Stimulated activated naive CD8-positive, alpha-beta T cell treated with anti-CD3 and anti-CD28 coated beads, Interleukin-15, Interleukin-2, amounts not matched to agents 100 U/mL and 50 U/mL, for 24 hours (primary cell): ENCODE measurements at places on chromosomes 2 and 18.

DNA sequence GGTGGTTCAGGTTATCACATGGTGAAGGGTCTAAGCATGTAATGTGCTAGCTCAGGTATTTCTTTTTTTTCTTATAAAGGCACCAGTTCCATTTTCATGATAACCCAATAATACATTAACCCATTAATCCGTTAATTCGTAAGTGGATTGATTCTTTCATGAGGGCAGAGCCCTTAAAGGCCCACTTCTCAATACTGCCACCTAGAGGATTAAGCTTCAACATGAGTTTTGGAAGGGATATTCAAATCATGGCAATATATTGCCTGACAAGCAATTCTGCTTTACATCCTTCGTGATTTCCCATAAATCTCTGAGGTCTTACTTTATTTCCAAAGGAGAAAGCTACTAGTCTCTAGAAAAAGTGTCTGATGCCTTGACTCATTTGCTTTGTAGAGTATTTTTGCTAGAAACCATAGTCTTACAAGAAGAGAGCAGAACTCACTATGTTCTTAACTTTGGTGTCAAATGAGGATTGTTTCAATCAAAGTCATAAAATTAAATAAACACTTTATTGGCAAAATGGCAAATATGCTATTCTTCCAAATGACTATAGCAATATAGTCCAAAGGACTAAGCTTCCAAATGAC lies 271.3 kb downstream of the KCNS3 start:
- no peak for DNase-seq

DNA sequence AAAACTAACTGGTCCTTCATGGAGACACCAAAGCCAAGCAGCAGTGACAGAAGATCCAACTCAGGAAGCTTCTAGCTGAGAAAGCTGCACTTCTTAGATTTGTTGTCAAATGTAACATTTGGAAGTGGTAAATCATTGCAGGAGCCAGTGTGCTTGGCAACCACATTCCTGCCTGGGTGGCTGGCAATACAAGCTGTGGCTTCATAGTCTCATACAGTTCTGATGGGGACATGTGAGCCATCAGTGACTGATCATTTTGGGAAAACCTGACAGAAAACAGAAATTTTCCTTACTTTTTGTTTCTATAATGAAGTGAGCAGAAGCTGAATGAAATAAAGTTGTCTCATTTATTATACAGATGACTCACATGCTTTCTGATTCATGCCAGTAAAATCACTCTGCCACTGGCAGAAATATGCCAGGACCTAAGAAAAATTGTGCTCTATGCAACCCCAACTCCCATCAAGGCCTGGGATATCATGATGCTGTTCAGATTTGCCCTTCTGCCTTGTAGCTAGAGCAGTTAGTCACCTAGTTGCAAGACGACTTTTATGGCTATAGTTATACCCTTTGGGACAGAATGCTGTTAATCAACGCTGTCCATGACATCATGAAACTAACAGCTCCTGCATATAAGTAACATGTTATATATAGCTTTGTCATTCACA lies 508.1 kb downstream of the ADCYAP1 start:
- DNase-seq: no peak

DNA sequence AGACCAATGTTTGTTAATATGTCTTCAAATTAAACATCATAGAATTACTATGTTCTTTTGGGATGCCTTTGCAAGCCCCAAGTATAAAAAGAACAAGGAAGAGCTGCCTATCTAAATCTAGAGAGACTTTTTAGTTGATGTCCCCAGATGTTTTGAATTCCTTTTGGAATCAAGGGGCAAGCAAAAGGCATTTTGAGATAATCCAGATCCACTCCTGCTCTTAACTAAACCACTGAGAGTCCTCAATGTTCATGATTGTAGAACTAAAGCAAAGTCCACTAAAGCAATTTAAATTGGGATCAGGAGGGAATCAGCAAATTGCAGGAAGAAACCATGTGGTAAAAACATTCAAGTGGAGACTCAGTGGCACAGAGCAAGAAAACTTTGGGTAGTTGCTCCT lies 558.5 kb upstream of the VRK2 start:
- DNase-seq: no peak

DNA sequence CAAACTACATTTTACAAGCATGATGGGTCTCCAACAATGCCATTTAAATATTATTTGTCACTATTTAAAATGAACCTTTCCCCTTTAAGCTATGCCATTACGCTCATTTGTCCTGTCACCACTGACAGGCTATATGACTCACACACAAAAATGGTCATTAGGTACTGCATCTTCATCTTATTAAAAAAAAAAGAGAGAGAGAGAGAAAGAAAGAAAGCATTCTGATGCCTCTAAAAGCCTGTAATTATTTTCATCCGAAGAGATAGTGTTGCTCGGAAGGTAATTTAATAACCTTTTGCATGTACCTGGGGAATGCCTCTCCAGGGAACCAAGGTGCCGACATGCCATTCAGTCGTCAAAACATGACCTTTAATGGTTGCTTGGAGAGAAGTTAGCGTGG lies 226.7 kb downstream of the ARHGAP15 start:
- DNase-seq: no peak

DNA sequence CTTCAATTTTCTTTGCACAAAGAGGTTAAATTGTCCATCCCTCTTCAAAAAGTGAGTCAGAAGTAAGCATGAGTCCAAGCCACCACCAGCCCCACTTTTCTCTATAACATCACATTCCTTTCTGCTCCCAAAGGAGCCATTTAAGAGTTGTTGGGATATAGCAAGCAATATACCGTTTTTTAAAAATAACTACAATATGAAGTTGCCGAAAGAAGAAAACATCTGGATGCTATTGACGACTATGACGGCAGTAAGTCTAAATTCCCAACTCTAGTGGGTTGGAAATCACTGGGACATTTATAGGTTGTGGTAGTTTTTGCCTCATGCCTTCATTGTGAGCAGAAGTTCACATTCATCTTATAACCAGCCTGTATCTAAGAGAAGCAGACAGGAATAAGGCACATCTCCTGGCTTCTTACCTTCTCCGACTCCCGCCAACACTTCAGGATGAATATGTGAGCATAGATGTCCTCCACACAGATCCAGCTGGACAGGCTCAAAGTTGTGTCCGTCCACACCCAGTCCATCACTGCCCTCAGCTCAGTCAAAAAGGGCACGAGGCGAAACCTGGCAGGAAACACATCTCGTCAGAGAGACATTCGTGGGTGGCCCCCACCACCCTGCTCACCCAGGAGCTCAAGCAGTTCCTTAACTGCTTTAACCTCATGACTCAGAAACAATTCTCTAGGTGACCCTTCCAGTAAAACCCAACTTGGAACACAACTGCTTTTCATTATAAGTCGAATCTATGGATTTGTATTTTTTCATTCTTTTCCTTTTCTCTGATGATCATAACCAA lies 163.6 kb downstream of the NAPG start:
- no peak for DNase-seq

DNA sequence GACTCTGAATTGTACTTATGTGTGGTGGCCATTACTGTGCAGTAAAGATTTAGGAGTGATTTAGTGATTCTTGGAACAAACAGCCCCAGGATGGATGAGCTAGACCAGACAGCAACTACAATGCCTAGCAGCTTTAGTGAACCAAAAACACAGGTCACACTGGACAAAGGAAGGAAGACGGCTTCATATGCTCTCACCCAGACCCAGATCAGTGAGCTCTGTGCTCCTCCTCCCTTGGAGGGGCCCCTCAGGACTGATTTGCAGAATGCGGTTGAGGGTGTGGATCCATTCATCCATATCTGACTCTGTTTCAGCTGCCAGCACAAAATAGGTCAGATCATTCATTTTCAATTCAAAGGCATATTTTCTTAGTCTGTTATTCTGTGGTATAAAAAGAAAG lies 159.7 kb upstream of the CCDC195 start:
- no peak for DNase-seq

DNA sequence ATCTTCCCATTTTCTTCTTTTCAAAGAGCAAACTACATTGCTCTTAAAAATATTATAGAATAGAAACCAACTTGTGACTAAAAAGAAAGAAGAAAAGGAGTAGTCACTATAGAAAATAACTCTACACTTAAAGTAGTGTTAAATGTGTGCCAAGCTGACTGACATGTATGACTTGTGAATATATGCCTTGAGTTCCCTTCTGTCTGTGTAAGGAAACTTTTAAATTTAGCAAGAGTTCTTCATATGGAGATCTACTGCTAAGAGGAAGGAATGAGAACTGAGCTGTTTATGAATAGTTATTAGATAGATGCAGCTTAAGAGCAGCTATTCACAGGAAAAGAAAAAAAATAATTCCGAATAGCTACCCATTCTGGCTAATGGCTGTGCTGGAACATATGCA lies 1221.7 kb upstream of the ZEB2 start:
- no peak for DNase-seq

DNA sequence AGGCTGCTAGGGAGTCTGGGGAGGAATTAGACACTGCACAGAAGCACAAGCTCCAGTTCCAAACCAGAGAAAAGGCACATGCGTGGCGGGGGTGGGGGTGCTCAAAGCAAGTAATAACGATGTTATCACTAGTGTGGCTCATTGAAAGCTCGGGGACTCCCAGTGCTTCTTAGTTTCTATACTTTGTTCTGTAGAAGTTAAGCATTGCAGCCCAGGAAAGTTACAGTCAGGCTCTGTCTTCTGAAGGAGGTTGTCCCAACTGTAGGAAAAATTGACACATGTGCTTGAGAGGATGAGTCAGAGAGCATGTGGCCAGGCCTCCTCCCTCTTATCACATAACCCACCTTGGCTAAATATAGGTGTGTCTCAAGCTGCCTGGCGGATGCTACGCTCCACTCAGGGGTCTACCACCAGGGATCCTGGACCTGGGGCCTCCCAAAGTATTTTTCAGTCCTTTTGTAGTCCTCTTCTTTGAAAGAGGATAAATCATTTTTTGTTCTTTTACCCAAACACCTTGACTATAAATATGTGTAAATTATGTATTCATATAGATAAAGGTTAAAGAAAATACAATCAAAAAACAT lies 3.8 kb downstream of the GALNT5 start:
- peak; percentile 67 for DNase-seq

DNA sequence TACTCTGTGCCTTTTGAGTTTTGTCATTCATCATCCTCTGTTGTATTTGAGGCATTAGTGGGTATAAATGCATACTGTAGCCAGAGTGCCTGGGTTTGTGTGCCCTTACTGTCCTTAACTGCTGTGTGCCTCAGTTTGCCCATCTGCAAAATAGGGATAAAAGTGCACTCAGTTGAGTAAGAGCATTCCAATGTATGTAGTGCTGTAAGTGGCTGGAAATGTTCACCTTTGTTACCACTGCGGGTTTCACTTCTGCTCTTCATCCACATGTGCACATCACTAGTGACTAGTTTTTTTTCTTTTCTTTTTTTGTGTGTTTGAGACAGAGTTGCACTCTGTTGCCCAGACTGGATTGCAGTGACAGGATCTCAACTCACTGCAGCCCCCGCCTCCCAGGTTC lies 39.9 kb downstream of the PLEKHB2 start:
- no peak for DNase-seq

GRCh38 chr2:239984421-239985194 lies 40.5 kb downstream of the NDUFA10 start:
- no peak for DNase-seq

DNA sequence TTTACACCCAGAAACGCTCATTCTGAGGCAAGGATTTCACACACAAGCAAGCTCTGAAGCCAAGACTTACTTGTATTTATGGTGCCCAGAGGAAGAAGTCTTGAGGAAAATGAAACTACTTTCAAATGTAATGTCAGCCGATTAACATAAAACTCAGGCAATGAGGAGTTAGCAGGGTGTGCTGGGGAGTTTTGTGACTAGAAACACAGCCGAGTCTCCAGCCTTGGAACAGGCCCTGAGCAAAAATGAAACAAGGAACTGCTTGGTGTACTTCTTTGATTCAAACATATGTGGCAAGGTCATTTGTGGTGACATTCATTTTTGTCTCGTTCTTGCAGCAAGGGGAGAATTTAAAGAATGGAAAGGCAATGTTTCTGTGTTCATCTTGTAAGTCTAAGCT lies 4.5 kb downstream of the DYTN start:
- no peak for DNase-seq

DNA sequence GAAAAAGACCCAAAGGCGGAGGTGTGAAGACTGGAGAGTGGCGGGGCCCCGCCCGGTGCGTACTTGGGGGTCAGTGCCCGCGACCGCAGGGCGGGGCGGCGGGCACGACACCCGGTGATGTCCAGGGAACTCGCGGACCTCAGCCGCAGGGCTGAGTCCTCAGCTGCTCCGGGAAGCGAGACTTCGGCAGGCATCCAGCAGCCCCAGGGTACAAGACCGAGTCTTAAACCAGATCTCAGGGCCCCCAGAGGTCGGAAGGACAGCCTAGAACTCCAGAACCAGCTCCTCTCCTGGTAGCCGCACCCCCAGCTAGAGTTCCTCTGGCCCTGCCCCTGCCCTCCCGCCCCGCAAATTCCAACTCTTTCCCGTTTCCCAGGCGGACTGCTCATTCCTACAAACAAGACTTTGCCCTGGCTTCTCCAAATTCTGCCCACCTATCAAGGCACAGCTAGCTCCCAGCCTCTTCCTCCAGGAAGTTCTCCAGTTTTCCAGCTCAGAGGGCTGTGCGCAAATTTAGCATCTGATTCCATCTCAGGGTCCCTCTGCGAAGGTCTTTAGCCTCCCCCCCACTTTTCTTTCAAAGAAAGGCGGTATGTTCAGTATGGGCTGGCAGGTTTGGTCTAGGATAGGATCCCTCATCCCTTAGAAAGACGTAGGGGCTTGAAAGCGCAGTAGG lies 26.0 kb upstream of the NOTO start:
- DNase-seq: peak; percentile 20

GRCh38 chr2:160932960-160933359 lies 227.3 kb upstream of the TANK start:
- no peak for DNase-seq

DNA sequence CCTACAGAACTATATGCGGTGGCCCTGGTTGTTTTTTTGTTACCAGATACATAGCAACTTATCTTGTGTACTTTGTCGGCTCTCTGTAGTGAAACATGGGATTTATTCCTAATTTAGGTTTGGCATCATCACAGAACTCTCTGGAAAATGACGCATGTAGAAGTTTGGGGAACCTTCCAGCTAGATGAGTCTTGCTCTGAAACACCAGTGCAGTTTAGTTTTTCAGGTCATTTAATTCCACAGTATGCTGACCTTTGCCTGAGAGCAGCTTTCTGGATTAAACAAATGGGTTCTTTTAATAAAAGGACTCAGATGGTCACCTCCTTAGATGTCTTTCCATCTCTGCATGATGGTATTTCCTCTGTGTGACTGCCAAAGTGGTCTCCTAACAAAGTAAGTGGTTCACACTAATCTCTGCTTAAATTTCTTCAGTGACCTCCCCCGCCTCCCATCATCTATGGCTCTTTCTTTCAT lies 39.9 kb downstream of the MYO3B start:
- DNase-seq: no peak

GRCh38 chr2:160784034-160784433 lies 290.4 kb upstream of the RBMS1 start:
- DNase-seq: no peak

- no peak for DNase-seq
Measured at GRCh38 chr2:71174207-71174606, 43.8 kb downstream of the MPHOSPH10 start.

DNA sequence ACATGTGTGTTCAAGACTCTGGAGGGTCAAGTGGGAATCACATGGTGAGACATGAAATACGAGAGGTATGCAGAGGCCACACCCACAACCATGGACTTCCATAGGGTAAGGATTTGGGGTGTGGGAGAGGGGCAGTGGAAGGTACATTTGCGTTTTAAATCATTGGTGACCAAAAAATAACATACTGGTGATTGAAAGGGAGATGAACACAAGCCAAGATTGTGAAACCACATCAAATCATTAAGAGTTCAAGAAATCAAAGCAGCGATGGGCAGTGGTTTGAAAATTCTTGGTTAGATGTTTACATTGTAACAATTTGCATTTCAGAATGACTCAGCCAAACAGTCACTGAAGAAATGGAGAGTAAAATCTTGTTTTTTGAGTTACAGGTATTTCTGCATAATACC lies 1.9 kb upstream of the CABYR start:
- no peak for DNase-seq
